ENCODE measurements at places on chromosomes 3 and 15. TPM values are rescaled to one million over a fixed set of nuclear protein-coding genes. Genes with fewer than 3 reads are reported as not detected.

Gene DCLK3
- total RNA-seq = not detected

Gene DZIP3
- total RNA-seq = 10.1 TPM

Gene IFRD2
- 97.9 TPM for total RNA-seq

Gene AAGAB
- total RNA-seq = 78.8 TPM

Gene FOXB1
- not detected for total RNA-seq

Gene MORC1
- not detected for total RNA-seq

Gene BUB1B
- total RNA-seq = 126 TPM

Gene HMG20A
- total RNA-seq = 28.4 TPM

Gene NDN
- total RNA-seq = 24.0 TPM

Gene THAP10
- total RNA-seq = 8.4 TPM

Gene CIB1
- 92.3 TPM for total RNA-seq

Gene IL5RA
- not detected for total RNA-seq

Gene DET1
- 6.5 TPM for total RNA-seq

Gene GHSR
- total RNA-seq = not detected

Gene LRRC34
- 9.4 TPM for total RNA-seq

Gene FAM174B
- 0.98 TPM for total RNA-seq

Gene CLRN1
- not detected for total RNA-seq

Gene SIDT1
- under 0.01 TPM for total RNA-seq

Gene SYNPR
- not detected for total RNA-seq

Gene EAF2
- 1.3 TPM for total RNA-seq

Gene TGM5
- not detected for total RNA-seq

Gene OR5K2
- not detected for total RNA-seq

Gene VEPH1
- 85.5 TPM for total RNA-seq

Gene CPLX3
- total RNA-seq = not detected

Gene ZNF860
- 0.60 TPM for total RNA-seq

Gene SAXO2
- total RNA-seq = not detected

Gene SLC12A8
- 26.6 TPM for total RNA-seq

Gene CCDC39
- total RNA-seq = not detected

Gene B3GALNT1
- 11.6 TPM for total RNA-seq

Gene FBLN2
- total RNA-seq = 52.7 TPM

Gene POPDC2
- total RNA-seq = not detected

Gene CASR
- total RNA-seq = not detected

Gene C3orf49
- total RNA-seq = not detected

Gene ANKUB1
- total RNA-seq = not detected

Gene SCAANT1
- not detected for total RNA-seq

Gene LMCD1
- total RNA-seq = 31.8 TPM

Gene SLC38A3
- total RNA-seq = not detected

Gene GATM
- 0.68 TPM for total RNA-seq

Gene CCDC51
- 21.6 TPM for total RNA-seq

Measured in RPMI7951 (cell line).